ENCODE measurements at places on chromosomes 2 and 18.

DNA sequence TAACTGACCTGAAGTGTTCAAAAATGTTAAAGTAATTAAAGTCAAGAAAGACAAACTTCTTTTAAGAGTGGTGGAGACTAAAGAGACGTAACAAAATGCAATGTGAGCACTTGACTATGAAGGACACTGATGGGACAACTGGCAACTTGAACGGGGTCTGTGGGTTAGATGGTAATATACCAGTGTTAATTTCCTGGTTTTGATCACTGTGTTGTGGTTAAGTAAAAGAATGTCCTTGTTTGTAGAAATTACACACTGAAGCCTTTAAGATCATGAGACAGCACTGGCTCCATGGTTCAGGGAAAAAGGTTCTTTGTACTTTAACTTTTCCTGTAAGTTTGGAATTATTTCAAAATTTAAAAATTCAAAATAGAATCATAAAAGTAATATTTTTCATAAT is 58.2 kb downstream of the REL start:
- no peak for DNase-seq

- DNase-seq, result no peak
These were observed 57.8 kb upstream of the SPP2 start for GRCh38 chr2:233992513-233993217.

GRCh38 chr2:231940795-231941194 is 14.6 kb upstream of the NPPC start:
- no peak for DNase-seq

DNA sequence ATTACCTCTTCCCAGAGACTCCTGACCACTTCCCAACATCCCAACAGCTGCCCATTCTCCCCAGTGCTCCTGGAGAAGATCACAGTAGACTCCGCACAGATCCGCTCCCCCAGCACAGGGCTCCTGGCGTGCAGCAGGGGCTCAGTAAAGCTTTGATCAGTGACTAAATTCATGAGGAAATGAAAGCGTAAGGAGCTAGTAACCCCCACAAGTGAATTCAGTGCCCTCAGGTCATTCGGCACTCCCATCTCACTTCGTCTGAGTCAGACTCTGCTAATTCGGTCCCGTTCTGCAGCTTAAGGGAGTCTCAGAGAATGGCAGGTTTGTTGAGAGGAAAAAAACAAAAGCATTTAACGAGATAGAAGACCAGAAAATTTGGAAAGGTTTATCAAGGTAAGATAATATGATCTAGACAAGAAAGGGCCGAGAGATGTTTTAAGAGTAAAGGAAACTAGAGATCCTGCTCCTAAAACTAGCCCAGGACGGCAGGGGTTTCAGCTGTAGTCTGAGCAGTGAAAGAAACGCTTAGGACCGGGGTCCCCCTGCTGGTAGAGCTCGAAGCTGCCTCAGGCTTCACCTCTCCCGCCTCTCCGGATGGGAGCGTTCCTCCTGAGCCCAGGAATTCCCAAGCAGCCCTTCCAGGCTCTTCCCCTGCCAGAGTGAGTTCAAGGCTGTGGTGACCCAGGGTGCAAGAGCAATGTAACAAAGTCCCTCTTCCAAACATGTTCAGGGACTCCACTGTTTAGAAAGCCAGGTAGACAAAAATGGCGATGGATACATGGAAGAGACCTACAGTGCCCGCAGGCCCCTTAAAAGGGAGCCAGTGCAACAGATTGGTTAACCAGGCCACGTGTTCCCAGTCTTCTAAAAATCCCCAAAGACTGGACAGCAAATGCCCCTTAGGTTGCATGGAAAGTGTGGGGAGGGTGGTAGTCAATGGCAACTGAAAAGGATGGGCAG is 127.3 kb downstream of the DNER start:
- DNase-seq, result no peak

Data from stimulated activated CD8-positive, alpha-beta memory T cell treated with anti-CD3 and anti-CD28 coated beads, Interleukin-2, amount 100 ng/mL, for 1 hour (primary cell).